ENCODE measurements at places on chromosomes 1 and 21.

GRCh38 chr1:203177470-203178039, 1.9 kb upstream of the MYBPH start:
- DNase-seq: peak; percentile 70

- no peak for DNase-seq
Measured at GRCh38 chr1:224085421-224086108, 28.3 kb upstream of the FBXO28 start.

DNA sequence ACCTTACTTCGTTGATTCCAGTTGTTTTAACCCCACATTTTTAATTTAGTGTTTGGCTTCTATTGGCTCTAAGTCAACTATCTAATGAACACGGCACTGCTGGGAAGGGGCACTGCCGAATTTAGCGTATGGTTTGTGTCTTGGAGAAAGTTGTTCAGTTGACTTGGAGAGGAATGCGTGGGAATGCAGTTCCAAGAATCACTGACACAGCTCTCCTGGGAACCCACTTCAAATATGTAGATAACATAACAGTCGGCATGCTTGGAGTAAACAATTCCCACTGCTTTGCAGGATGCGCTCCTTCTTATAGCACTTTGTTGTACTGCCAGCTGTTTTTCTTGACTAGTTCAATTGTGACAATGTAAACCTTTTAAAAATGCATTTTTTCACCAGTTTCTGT, 104.3 kb downstream of the RYR2 start:
- no peak for DNase-seq

GRCh38 chr1:194705123-194705854, 1518.9 kb upstream of the B3GALT2 start:
- DNase-seq: no peak

- DNase-seq: no peak
Measured at GRCh38 chr1:61158591-61158990, 76.2 kb downstream of the NFIA start.

DNA sequence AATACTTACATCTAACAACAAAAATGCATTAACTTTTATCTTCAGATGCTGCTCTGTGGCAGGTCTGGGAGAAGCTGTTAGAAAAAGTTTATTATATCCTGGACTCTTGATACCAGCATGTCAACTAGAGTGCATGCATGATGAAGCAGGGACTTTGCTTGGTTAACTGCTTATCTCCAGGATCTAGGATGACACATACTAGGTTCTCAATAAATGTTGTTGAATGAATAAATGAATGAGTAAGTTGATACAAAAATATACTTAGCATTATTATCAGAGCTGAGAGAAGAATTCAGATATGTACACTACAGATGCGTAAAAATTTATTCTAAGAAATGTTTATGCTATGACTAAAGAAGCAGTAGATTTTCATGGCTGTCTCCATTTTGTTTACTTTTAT, 304.3 kb downstream of the LTN1 start:
- no peak for DNase-seq

GRCh38 chr1:51348147-51348527, 17.8 kb upstream of the TTC39A start:
- no peak for DNase-seq

- no peak for DNase-seq
Measured at GRCh38 chr1:110953031-110953430, 10.7 kb downstream of the LRIF1 start.

DNA sequence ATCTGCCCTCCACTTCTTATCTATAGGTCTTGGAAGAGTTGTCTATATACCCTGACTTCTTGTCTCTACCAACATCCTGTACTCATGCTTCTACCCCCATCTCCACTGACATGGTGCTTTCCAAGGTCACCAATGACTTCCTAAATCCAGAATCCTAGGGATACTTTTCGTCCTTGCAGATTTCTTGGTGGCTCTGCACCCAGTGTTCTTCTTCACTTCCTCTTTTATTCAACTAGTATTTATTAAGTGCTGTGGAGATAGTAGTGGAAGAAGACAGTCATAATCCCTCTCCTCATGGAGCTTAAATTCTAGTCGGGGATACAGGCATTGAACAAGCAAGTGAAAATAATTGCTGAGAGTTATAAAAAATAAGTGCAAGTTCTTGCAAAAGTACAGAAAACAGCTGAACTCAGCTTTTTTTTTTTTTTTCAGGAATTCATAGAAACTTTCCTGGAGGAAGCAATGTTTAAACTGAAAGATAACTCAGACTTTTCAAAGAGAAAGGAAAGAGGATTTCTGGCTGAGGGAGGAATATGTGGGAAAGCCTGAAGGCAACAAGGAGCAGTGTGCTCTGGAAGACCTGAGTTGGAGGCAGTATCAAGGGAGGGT, 38.2 kb upstream of the CYP4B1 start:
- no peak for DNase-seq

- DNase-seq: peak; percentile 93
Measured at GRCh38 chr1:78340006-78340405, 150.8 kb upstream of the PTGFR start.

DNA sequence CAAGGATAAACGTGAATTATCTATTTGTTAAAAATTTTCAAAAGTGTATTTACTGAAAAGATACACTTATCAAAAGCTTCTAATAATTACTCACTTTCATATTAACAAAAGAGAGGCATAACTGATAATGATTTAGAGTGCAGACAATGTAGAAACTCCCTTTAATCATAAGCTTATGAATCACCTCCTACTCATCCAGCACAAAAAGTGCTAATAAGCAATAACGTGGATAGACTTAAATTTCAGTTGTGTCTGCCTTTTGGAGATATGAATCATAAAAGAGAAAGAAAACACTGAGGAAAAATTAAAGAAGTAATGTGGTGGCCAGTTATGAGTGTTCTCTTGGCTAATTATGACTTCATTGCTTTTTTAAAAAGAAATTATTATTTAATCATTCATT, 827.6 kb upstream of the B3GALT2 start:
- DNase-seq: no peak

- DNase-seq: no peak
Measured at GRCh38 chr1:10851024-10852013, 54.9 kb upstream of the CASZ1 start.

DNA sequence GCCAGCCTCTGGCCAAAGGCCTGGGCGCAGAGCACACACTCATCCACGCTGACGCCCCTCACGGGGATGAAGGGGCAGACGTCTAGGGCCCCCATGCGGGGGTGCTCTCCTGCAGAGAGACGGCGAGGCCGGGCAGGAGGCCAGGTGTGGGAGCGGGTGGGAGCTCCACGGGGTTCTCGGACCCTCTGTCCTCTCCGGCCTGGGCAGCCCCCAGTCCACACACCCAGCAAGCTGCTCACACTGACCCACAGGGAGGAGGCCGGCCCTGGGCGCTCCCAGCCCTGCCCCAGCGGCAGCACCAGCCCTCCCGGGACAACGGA, 2.5 kb downstream of the FTCD start:
- DNase-seq: no peak

DNA sequence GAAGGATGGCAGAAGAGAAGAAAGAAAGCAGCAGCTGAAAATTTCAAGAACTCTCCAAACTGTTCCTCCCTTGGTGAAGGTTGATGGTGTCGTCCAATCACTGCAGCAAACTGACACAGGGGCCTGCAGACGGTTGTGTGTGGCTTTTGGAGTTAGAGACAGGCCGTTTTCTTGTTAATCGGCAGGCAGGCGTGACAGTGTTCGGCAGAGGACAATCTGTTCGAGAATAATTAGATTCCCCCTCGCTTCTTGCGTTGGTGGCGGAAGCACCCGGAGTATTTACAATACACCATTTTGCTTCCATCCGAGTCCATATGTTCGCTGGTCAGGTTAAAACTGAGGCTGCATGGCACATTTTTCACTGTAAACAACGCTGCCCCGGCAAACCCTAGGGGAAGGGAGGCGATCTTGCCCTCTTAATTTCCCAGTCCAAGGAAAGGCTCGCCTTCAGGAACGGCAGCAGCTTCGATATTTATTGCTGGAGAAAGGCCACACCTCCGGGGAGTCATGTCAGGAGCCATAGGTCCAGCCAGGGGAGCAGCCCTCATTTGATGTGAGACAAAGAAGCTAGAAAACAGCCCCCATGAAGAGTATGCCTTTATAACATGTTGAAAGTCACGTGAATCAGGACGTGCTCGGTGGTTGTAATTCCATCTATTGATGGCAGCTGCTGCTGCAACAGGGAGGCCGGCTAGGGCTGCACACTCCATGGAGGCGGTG, 360.1 kb downstream of the SMYD3 start:
- no peak for DNase-seq
